ENCODE measurements at places on chromosomes 6 and 20. TPM values are rescaled to one million over a fixed set of nuclear protein-coding genes. Genes with fewer than 3 reads are reported as not detected.

Gene ZNF831
- total RNA-seq: not detected

Gene TXLNB
- total RNA-seq: not detected

Gene TCF15
- total RNA-seq: not detected

Gene GLP1R
- total RNA-seq: not detected

Gene FERMT1
- total RNA-seq: 17.3 TPM

Gene SLC4A11
- total RNA-seq: 0.37 TPM

Gene HAO1
- not detected for total RNA-seq

Gene PGC
- not detected for total RNA-seq

Gene KDM1B
- 23.3 TPM for total RNA-seq

Gene LY6G6F
- total RNA-seq: not detected

Gene SNAI1
- total RNA-seq: under 0.01 TPM

Gene TMEM151B
- total RNA-seq: not detected

Gene ENPP4
- 8.1 TPM for total RNA-seq

Gene AKAP12
- total RNA-seq: 133 TPM

Gene VGLL2
- total RNA-seq: not detected

Gene GHRH
- not detected for total RNA-seq

Gene TFB1M
- 16.9 TPM for total RNA-seq

Gene CCHCR1
- 18.0 TPM for total RNA-seq

Gene PPP1R18
- 44.5 TPM for total RNA-seq

Gene SLC22A1
- 1.5 TPM for total RNA-seq

Gene LRRN4
- not detected for total RNA-seq

Gene TGM2
- 5.3 TPM for total RNA-seq

Gene OVOL2
- total RNA-seq: not detected

Gene DEFB124
- not detected for total RNA-seq

Gene NEURL2
- 2.7 TPM for total RNA-seq

Gene GCNT2
- not detected for total RNA-seq

Gene HNF4A
- not detected for total RNA-seq

Gene TMEM74B
- total RNA-seq: not detected

Gene RAB23
- 30.5 TPM for total RNA-seq

Gene NOX3
- not detected for total RNA-seq

Gene ABHD16B
- total RNA-seq: not detected

Gene MATN4
- total RNA-seq: under 0.01 TPM

Gene ZC2HC1B
- not detected for total RNA-seq

Gene CDSN
- total RNA-seq: not detected

Gene TMC2
- under 0.01 TPM for total RNA-seq

Gene ZBTB46
- under 0.01 TPM for total RNA-seq

Gene PMEPA1
- under 0.01 TPM for total RNA-seq

Gene SLC32A1
- total RNA-seq: not detected

Gene MUCL3
- not detected for total RNA-seq

Gene MCUR1
- 9.2 TPM for total RNA-seq

Gene RBPJL
- total RNA-seq: not detected

Gene FAM209A
- not detected for total RNA-seq

Gene CLPSL2
- total RNA-seq: not detected

Gene SPATA25
- total RNA-seq: 1.4 TPM

Gene SLC17A2
- total RNA-seq: not detected

Gene FAM83C
- total RNA-seq: not detected

Gene LTA
- total RNA-seq: not detected

Gene OPRM1
- total RNA-seq: not detected

Gene CYP21A2
- total RNA-seq: not detected

Gene TMEM14A
- 24.3 TPM for total RNA-seq

Gene SNAP25
- 4.5 TPM for total RNA-seq

Gene SDC4
- 65.5 TPM for total RNA-seq

Gene LPA
- not detected for total RNA-seq

Gene TSHZ2
- 6.8 TPM for total RNA-seq

All from subcutaneous preadipocyte (primary cell).